ENCODE measurements at places on chromosomes 16 and 17. TPM values are rescaled to one million over a fixed set of nuclear protein-coding genes. Genes with fewer than 3 reads are reported as not detected.

The CLDN6 gene
- total RNA-seq = 0.20 TPM

The RTN4RL1 gene
- 9.3 TPM for total RNA-seq

The SALL1 gene
- 0.35 TPM for total RNA-seq

The SMPD3 gene
- total RNA-seq = 0.19 TPM

The MYH3 gene
- total RNA-seq = 0.74 TPM

The RBFOX1 gene
- total RNA-seq = not detected

The HEATR9 gene
- total RNA-seq = not detected
